ENCODE measurements at places on chromosomes 12 and 14.

GRCh38 chr12:120847814-120848213 is 56.3 kb downstream of the SPPL3 start:
- DNase-seq, result no peak

DNA sequence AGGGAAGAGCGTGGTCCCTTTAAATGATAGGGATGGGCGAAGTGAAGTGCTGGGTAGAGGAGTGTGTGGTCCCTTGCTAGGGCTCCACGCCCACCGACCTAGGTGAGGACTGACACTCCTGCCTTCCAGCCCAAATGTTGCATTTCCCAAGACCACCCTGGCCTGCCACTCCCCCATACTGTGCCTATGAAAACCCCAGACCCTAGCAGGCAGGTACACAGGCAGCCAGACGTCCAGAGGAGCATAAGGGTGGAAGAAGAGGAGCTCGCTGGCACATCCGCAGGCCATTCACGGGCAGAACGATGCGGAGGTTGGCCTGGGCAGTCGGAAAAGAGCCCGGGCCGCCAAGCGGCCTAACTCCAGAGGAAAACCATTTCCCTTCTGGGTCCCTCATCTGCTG is 817 bp upstream of the IPO8 start:
- no peak for DNase-seq

GRCh38 chr12:89651192-89651591 is 57.4 kb downstream of the ATP2B1 start:
- DNase-seq, result no peak

DNA sequence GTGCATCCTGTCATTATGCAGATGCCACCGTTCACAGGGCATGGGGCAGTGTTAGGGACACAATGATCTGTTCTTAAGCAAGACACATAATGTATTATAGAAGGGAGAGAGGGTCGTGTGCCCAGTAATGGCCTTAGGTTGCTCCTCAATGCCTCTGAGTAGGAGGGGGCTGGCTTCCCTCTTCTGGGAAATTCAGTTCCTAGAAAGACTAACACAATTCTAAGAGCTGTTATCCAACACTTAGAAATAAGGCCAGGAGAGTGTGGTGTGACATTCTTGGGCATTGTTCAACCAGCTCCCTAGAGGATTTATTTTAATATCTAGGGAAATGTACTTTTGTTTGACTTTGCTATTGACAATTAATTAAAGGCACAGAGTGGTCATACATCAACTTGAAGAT is 118.5 kb downstream of the ADCK1 start:
- no peak for DNase-seq

- peak; percentile 87 for DNase-seq
Measured at GRCh38 chr12:107759410-107759809, 1.5 kb downstream of the PRDM4 start.

DNA sequence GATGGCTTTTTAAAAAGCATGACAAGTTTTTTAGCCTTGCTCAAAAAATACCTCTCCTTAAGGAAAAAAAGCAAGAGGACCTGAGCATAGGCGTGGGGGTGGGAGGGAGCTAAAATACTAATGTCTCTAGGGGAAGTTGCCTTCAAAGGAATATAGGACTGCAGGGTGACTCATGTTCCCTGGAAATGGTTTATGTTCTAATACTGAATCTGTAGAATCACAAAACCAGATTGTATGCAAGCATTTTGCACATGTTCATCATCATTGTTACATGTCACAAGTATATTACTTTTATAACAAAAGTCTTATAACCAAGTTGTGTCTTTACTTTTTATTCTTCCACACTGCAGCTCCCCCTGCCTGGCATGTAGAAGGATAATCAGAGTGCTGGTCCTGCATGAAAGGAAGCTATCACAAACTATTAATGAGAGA is 36.6 kb downstream of the GPR135 start:
- DNase-seq, result peak; percentile 88

GRCh38 chr14:28382444-28383190 is 384.0 kb upstream of the FOXG1 start:
- peak; percentile 86 for DNase-seq

DNA sequence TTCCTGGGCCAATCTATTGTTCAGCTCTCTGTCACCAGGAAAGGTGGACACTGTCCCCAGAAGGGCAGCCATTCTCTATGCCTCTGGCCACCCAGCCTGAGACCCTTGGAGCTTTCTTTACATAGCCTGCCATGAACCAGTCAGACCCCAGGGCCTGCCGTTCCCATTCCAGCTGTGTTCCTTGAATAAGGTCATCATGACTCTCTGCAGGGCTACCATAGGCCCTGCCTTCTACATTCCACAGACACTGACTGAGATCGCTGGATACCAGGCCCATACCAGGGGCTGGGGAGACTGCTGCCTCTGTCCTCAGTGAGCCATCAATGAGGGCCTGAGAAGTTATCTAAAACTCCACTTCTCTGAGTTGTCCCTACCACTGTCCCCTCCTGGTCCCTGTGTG is 75.5 kb downstream of the SYNE3 start:
- DNase-seq, result peak; percentile 26

DNA sequence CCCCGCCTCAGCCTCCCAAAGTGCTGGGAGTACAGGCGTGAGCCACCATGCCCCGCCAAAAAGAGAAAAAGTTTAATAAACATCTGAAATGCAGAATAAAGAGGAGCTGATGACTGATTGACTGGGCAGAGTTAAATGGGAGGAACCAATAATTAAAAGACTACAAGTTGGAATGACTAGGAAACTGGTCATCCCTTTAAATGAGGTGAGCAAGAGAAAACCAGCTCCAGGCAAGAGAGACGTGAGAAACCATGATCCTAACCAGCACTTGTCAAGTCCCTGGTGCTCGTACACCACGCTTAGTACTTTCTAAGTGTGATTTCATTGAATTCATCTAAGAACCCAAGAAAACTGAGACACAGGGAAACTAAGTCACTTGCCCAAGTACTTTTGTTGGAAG is 47.9 kb downstream of the MAP1LC3B2 start:
- no peak for DNase-seq

GRCh38 chr14:69049675-69050074 is 70.6 kb upstream of the ACTN1 start:
- DNase-seq, result peak; percentile 67

DNA sequence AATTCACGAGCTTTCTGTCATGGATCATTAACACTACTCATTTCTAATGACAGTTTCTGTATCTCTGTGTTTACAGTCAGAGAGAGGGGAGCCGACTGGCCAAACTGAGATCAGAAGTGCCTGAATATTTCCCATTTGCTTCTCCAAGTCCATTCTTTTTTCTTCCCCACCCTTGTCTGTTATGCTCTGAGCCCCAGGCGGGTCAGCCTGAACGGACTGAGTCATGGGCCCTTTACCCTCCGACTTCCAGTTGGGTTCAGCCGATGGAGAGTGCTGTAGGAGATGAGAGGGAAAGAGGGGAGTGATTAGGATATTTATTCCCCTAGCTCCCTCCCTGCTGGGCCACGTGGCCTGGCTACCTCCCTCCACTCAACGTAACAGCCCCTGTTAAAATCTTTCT is 104.7 kb downstream of the PAH start:
- no peak for DNase-seq

DNA sequence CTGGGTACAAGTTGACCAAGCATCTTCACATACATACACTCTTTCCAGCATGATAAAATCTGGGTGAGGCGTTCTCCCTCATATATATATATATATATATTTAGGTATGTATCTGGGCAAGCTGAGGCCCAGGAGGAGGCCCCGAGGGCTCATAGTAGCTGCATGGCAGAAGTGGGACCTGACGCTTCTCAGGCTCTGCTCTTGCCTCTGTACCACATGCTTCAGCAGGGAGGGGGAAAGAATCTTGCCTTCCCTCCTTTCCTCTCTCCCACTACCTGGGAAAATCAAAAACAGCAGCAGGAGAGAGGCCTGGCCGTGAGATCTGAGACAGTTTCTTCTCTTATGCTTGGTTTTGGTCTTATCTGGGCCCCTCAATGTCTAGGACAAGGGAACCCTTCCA is 9.2 kb downstream of the PPP1R1A start:
- no peak for DNase-seq

DNA sequence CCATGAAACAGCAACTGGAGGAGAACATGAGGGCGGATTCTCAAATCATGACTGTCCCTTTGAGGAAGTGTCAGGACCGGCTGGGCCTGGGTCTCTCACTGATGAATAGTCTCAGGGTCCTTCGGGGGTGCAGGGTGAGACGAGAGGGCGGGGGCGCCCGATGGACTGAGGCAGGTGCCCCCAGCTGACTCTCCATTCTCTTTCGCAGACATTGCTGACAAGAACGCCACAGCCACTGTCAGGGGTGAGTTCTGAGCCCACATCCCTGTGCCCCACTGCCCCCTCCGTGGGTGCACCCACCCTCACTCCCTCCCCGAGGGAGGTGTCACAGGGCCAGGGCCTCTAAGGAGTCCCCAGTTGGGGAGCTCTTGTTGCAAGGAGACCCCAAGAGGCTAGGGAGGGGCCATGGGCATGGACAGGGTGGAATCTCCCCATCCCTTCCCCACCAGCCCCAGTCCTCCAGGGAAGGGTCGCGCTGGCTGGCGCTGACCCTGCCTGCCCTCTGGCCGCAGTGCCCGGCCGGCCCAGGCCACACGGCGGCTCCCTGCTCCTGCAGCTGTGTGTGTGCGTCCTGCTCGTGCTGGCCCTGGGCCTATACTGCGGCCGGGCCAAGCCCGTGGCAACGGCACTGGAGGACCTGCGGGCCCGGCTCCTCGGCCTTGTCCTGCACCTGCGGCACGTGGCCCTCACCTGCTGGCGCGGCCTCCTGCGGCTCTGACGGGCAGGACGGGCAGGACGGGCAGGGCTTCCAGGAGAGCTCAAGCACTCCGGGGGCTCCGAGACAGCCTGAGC is 8.7 kb downstream of the C14orf180 start:
- DNase-seq, result no peak

GRCh38 chr12:47111392-47111778 is 31.6 kb upstream of the AMIGO2 start:
- DNase-seq, result no peak

DNA sequence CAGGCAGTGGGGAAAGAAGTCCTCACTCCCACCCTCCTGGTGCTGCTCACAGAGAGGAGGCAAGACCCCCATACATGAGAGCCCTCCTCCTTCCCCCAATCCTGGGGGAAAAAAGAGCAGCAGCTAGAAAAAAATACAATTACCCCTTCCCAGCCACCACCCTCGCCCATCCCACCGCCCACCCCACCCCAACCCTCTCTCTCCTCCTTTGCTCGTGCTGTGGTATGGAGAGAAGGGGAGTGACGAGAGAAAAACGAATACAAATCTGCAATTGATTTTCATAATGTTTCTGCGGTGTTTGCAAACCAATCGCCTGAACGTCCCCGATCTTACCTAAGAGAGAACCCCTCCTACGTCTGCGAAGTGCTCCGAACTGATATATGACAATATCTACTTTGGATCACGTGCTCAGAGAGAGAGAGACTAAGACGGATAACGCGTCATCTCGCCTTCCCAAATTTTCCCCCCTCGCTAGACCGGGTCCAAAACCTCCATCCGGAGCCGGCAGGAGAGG is at the start of gene HOXC11:
Gene HOXC11, plus strand, starts transcription at position 405 of the 514 bp plus-strand sequence. CDS start 116 bp downstream, outside the sequence.
- DNase-seq, result no peak

DNA sequence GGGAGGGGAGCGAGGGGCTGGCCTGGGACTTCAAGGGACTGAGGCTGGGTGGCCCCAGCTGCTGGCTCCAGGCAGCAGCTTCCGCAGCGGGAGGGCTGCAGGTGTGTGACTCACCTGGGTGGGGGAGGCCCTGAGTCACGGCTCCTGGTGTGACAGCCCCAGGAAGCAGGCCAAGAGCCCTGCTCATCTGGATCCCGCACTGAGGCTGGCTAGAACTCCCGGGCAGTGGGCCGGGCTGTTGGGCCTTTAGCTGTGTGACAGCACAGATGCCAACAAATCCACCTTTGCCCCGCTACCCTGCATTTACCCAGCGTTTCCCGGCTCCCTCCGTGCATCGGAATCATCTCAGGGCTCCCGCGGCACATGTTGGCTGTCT is 180.0 kb upstream of the PRMT8 start:
- no peak for DNase-seq

DNA sequence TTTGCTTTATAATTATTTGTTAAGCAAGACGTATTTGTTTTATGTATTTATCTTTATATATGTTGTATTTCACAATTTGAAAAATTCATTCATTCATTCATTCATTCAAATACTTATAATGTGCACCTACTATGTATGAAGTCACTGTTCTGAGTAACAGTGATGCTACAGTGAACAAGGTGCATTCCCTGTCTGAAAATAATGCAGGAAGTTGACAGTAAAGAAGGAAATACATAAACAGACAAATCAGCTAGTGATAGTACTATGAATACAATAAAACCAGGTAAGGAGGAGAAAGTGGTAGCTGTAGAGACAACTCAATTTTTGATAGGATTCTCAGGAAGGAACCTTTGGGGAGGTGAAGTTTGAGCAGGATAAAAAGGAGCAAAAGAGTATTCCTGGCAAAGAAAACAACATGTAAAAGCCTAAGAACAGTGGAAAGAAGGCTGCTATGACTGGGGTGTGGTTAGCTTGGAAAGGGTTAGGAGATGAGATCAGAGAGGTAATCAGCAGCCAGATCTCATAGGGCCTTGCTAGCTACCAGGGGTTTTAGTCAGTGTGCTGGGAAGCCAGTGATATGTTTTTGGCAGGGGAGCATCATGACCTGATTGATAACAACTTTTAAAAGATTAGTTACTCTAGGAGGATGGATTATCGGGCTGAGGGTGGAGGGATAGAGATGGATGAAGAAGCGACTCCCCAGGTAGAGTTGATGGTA is 17.4 kb downstream of the BICDL1 start:
- no peak for DNase-seq

DNA sequence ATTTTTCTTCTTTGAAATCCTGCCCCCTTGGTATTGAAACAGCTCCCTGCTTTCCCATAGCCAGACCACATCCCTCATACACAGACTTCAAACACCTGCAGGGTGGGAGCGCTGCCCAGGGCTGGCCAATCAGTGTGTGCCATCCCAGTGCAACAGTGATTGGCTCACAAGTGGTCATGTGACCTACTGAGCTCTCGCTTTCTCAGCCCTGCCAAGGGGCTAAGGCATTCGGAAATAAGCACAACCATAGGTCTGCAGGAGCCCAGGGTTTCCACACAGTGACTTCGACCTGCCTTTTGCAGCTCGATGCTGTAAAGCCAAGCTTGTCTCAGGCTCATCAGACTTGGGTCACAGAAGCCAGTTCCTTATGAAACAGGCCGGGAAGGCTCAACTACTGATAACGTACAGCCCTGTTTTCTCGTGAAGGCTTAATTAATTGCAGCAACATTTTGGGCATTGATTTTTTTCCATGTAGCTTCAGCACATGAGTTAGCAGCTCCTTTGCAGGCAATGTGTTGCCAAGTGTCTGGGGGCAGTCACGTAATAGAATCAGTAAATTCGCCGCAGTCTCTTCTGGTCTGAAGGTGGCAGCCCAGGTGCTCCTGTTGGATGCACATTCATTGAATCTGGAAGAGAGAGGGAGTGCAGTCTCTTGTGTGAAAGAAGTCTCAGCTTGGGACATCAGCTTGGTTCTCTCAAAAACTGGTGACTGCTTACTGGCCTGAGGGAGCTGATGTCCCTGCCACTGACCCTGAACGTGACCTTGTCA is 1091.8 kb downstream of the AACS start:
- no peak for DNase-seq
